ENCODE measurements at places on chromosomes 13 and 19. TPM values are rescaled to one million over a fixed set of nuclear protein-coding genes. Genes with fewer than 3 reads are reported as not detected.
A peak's percentile ranks its signal among the peaks of the same experiment; 100 is the strongest.

UQCR11 gene
- total RNA-seq, result 89.2 TPM

SEMA6B gene
- total RNA-seq, result under 0.01 TPM

ANKLE1 gene
- 0.17 TPM for total RNA-seq

LYL1 gene
- total RNA-seq, result under 0.01 TPM

ETHE1 gene
- 86.0 TPM for total RNA-seq

KLK7 gene
- not detected for total RNA-seq

C5AR1 gene
- 0.33 TPM for total RNA-seq

DNA sequence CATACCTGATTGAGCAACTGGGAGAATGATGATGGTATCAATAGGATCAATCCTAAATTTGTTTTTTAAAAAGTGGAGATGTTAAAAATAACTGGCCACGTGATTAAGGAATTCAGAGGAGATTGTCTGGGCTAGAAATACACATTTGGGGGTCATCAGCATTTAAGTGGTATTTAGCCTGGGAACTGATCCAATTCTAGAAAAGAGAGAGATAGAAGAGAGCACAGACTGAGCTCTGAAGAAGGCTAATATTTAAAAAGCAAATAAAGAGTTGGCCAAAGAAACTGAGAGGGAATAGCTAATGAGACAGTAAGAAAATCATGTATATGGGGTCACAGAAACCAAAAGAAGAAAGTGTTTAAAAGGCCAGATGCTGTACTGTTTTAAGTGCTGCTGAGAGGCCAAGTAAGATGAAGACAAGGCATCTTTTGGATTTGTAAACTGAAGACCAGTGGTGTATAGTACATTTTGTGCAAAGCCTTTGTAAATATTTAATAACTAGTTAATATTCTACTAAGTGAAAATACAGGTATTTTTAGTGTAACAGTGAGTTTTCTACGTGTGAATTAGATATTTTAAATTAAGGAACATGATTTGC lies 40.2 kb downstream of the UBL3 start:
- no peak overlapping the region for H3K4me3 ChIP-seq
- no peaks in the 10 kb centered on the region for H3K27me3 ChIP-seq
- DNase-seq, result no peak
- H3K36me3 ChIP-seq, result no peaks in the 10 kb centered on the region

DNA sequence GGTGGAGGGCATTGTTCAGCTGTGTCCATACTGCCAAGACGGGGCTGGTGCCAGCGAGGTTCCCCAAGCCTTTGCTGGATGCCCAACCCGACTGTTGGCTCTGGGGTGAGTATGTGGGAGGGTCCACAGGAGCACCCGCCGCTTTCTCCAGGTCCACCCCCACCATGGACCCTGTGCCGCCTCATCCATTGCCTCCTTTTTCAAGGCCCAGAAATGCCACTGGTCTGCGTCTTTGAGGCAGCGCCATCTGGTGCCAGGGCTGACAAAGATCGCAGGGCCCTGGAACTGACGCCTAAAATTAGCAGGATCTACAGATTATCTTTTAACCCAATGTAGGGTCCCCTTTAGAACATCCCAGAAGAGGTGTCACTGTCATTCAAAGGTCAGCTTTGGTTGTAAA lies 34.6 kb downstream of the NFIX start:
- H3K27ac ChIP-seq, result no peak overlapping the region
- no peaks in the 10 kb centered on the region for H3K27me3 ChIP-seq
- peaks cover 28% of the 10 kb centered on the region for H3K4me1 ChIP-seq
- H3K4me3 ChIP-seq, result peak overlapping the region; percentile 73
- H3K36me3 ChIP-seq, result peaks cover 12% of the 10 kb centered on the region
- no peak for DNase-seq

GRCh38 chr13:97226013-97226412 lies 3.9 kb downstream of the MBNL2 start:
- no peaks in the 10 kb centered on the region for H3K27me3 ChIP-seq
- H3K27ac ChIP-seq, result peak overlapping the region; percentile 73
- no peaks in the 10 kb centered on the region for H3K36me3 ChIP-seq
- DNase-seq, result no peak
- H3K4me1 ChIP-seq, result peaks cover 7% of the 10 kb centered on the region

GRCh38 chr13:37791699-37792098 lies 77.9 kb downstream of the TRPC4 start:
- DNase-seq, result no peak
- no peak overlapping the region for H3K4me3 ChIP-seq

DNA sequence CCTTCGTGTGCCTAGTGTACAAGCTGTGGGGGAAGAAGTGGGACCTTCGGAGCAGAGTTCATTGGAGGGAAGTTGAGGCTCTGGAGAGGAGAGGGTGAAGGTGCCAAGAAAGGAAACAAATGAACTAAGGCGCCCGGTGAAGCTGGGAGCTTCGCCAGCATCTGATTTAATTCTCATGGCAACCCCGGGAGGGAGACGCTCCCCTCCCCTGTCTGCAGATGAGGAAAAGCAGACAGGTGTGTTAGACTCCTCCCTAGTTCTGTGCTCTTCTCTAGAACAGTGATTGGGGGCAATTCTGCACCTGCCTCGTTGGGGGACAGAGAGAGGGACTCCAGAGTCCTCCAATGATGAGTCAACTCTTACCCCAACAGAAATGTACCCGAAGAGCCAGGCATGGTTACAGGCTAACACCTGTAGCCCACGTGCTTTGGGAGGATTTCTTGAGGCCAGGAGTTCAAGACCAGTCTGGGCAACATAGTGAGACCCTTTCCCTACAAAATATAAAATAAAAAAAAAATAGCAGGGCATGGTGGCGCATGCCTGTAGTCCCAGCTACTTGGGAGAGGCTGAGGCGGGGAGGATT lies 4.2 kb downstream of the SSC5D start:
- no peak for DNase-seq
- H3K4me3 ChIP-seq, result no peak overlapping the region
- peaks cover 4% of the 10 kb centered on the region for H3K36me3 ChIP-seq

DNA sequence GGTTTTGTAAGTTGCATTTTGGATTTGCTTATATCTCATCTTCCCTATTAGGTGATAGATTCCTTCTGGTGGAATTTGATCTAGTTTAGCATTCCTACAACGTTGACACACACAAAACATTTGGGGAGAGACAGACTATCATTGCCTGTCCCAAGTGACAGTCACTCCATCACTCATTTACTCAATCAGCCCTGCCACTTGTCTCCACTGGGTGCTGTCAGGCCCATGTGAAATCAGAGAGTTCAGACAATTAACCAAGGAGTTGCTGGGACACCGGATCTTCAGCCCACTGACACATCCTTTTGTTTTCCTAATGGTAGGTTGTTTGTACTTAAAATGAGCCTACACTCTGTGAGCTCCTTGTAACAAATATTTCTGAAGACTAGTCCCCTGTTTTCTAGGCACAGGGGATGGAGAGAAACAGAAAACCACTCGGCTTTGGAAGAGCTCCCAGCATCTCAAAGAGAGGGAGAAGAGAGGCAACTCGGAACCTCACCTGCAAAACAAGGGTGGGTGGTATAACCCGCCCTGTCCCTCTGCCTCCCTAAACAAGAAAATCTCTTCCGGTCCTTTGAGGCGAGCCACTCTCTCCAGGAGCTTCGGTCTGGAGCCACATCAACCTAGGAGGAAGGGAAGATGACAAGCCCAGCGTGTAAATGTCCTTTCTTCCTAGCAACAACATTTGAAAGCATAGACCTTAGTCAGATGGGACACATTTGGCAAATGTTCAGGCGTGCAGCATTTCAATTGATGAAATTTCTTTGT lies 440.9 kb upstream of the KLF12 start:
- peak overlapping the region; percentile 68 for H3K4me3 ChIP-seq
- no peaks in the 10 kb centered on the region for H3K4me1 ChIP-seq
- no peaks in the 10 kb centered on the region for H3K27me3 ChIP-seq
- no peak overlapping the region for H3K27ac ChIP-seq
- DNase-seq, result no peak
- H3K36me3 ChIP-seq, result no peaks in the 10 kb centered on the region

GRCh38 chr13:29901710-29902631 lies 51.6 kb upstream of the UBL3 start:
- no peak overlapping the region for H3K4me3 ChIP-seq
- H3K27me3 ChIP-seq, result no peaks in the 10 kb centered on the region
- DNase-seq, result peak; percentile 98
- no peaks in the 10 kb centered on the region for H3K36me3 ChIP-seq

GRCh38 chr13:33340631-33341030 lies 55.1 kb upstream of the STARD13 start:
- H3K27ac ChIP-seq, result no peak overlapping the region
- no peaks in the 10 kb centered on the region for H3K4me1 ChIP-seq
- H3K27me3 ChIP-seq, result no peaks in the 10 kb centered on the region
- no peaks in the 10 kb centered on the region for H3K36me3 ChIP-seq

DNA sequence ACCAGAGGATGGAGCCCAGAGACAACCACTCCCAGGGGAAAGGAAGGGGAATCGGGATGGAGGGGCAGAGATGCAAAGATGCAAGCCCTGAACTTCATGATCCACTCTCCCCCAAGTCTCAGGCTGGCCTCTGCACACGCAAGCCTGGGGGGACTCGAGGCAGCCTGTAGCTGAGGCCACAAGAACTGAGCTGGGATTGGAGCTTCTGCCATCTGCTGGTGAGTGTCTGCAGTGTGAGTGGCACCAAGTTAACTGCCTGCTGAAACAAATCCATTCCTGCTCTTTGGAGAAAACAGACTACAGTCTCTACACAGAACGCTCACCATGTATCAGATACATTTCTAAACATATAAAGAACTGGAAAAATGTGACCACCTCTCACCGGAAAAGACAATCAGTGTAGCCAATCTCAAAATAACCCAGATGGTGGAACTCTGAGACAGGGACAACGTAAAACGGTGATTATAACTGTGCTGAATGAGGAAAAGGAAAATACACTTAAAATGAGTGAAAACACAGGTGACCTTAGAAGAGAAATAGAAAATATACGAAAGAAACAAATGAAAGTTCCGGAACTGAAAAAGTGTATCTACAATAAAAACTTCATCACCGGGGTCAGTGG lies 62.1 kb downstream of the KLF2 start:
- H3K4me3 ChIP-seq, result no peak overlapping the region
- no peaks in the 10 kb centered on the region for H3K27me3 ChIP-seq
- H3K4me1 ChIP-seq, result peaks cover 8% of the 10 kb centered on the region

DNA sequence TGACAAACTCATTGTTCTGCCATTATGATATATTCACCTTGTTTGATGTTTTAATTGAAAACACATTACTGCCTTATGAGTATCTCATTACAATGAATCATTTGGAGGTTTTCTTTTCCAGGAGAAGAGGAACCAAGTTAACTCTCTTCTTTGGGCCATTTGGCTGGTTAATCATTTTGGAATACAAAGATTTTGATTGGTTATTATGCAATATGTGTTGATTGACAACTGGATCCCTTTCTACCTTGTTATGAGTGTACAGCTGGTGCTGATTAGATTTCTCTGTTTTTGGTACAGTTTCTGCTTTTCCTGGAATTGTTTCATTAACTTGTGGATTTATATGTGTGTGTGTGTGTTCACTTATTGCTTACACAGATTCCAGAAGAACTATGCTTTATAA lies 49.2 kb upstream of the RGCC start:
- H3K4me1 ChIP-seq, result no peaks in the 10 kb centered on the region
- no peak for DNase-seq
- no peak overlapping the region for H3K4me3 ChIP-seq
- H3K36me3 ChIP-seq, result no peaks in the 10 kb centered on the region
- H3K27ac ChIP-seq, result no peak overlapping the region

GRCh38 chr13:71056581-71056980 lies 810.4 kb downstream of the DACH1 start:
- no peak overlapping the region for H3K4me3 ChIP-seq
- H3K27ac ChIP-seq, result no peak overlapping the region
- no peaks in the 10 kb centered on the region for H3K4me1 ChIP-seq
- DNase-seq, result no peak

DNA sequence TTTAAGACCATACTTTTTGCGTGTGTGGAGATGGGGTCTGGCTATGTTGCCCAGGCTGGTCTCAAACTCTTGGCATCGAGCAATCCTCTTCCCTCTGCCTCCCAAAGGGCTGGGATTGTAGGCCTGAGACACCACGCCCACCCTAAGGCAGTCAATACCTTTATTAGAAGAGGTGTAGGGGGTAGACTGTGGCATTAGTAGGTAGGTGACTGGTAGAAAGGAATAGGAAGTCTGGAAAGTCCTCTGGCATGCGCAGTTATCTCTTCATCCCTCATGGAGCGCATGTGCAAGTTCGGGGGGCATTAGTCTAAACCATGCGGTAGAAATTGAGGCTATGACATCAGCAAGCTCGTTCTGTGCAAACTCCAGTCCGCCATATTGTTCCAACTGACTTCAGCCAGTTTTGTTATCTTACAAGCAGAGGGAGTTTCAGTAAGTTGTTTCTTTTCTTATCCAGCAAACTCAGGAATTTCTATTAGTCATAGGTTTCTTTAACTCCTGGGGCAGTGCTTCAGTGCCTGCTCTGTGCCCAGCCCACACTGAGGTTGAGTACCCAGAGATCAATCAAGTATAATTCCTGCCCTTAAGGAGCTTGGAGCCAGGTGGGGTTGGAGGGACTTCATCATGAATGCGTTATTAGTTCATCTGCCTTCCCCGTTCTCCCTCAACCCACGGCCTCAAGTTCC lies 7.3 kb upstream of the RANBP3 start:
- H3K27me3 ChIP-seq, result no peaks in the 10 kb centered on the region
- peak; percentile 38 for DNase-seq
- H3K36me3 ChIP-seq, result no peaks in the 10 kb centered on the region
- no peak overlapping the region for H3K4me3 ChIP-seq
- peaks cover 8% of the 10 kb centered on the region for H3K4me1 ChIP-seq

DNA sequence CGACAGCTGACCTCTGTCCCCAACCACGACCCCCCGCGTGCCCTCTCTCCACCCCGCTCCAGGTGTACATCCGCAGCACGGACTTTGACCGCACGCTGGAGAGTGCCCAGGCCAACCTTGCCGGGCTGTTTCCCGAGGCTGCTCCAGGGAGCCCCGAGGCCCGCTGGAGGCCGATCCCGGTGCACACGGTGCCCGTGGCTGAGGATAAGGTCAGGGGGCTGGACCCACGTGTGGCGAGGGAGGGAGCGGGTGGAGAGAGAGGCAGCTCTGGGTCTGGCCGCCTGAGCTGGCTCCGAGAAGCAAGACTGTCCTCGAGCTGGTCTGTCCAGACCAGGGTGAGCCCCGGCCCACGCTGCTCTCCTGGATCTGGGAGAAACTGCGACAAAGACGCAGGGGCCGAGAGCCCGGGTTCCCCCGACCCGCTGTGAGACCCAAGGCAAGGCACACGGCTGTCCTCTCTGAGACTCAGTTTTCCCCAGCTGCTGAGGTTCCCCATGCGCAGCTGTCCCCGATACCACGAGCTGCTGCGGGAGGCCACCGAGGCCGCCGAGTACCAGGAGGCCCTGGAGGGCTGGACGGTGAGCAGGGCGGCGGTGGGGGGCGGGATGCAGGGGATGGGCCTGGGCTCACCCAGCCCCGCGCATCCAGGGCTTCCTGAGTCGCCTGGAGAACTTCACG lies 1.5 kb downstream of the ACP4 start:
- H3K4me3 ChIP-seq, result no peak overlapping the region
- no peak overlapping the region for H3K27ac ChIP-seq
- H3K27me3 ChIP-seq, result no peaks in the 10 kb centered on the region
- no peak for DNase-seq

- no peak for DNase-seq
- H3K36me3 ChIP-seq, result no peaks in the 10 kb centered on the region
- H3K27ac ChIP-seq, result no peak overlapping the region
- no peaks in the 10 kb centered on the region for H3K4me1 ChIP-seq
- H3K27me3 ChIP-seq, result no peaks in the 10 kb centered on the region
Measured at GRCh38 chr19:51168564-51169282, 26.6 kb downstream of the SIGLEC7 start.

GRCh38 chr19:49070416-49070815 lies 2.1 kb downstream of the KCNA7 start:
- no peaks in the 10 kb centered on the region for H3K4me1 ChIP-seq
- H3K27ac ChIP-seq, result no peak overlapping the region
- no peaks in the 10 kb centered on the region for H3K36me3 ChIP-seq

- H3K4me1 ChIP-seq, result no peaks in the 10 kb centered on the region
- no peak overlapping the region for H3K4me3 ChIP-seq
- no peak overlapping the region for H3K27ac ChIP-seq
- H3K27me3 ChIP-seq, result peaks cover 10% of the 10 kb centered on the region
- no peak for DNase-seq
- H3K36me3 ChIP-seq, result no peaks in the 10 kb centered on the region
Measured at GRCh38 chr19:3863648-3864047, 5.2 kb downstream of the ZFR2 start.

All from fibroblast of lung (primary cell).